Inflammatory macrophage (primary cell): ENCODE measurements at places on chromosomes 5 and 9.

DNA sequence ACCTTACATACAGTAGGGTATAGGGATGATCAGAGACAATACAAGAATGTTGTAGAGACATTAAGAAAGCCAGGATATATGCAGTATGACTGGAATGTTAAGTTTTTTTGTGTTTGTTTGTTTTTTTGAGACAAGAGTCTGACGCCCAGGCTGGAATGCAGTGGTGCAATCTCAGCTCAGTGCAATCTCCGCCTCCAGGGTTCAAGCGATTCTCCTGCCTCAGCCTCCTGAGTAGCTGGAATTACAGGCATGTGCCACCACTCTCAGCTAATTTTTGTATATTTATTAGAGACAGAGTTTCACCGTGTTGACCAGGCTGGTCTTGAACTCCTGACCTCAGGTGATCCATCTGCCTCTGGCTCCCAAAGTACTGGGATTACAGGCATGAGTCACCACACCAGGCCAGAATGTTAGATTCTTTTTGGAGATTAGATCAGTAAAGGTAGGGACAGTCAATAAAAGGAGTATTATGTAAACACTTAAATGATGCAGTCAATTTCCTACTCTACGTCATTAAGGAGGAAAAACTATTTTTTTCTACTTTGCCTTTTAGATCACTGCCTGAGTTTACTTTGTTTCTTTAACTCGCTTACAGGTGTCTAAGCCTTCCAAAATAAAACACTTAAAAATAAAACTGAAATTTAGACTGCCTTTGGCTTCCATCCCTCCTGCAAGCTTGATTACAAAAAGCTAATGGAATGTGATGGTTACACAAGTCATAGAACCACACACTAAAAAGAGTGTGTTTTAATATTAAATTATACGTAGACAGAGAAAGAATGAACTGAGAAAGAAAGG lies 6.8 kb upstream of the HNRNPA0 start:
- DNase-seq, result no peak

DNA sequence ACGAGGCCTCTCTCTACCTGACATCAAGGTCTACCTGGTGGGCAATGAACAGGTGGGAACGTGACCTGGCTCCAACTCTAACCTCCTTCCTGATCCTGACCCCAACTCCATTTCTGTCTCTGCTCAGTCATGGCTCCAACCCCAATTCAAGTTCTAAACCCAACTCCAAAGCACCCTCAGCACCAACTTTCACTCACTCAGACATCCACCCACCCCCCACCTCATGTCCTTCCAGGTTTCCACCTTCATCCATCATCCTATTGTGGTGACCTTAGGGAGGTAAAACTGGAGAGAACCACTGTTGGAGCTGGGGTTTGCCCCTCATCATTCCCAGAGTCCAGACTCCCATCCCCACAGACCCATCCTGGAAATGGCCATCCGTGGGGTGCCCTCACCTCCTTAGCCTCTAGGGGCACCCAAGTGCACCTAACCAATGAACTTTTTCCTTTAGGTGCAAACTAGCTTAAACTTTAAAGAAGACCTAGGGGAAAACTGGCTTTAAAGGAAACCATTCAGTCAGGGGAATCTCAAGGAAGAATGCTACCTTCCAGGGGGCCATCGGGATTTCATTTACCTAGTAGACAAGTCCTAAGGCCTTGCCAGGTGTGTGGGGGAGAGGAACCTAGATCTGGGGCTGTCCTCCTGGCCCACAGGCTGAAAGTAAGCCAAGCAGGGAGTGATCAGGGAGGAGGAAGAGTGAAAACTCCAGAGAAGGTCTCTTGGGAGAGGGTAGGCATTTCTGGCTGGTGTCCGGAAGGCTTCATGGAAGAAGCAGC lies 11.3 kb downstream of the RGS14 start:
- DNase-seq, result peak; percentile 35

DNA sequence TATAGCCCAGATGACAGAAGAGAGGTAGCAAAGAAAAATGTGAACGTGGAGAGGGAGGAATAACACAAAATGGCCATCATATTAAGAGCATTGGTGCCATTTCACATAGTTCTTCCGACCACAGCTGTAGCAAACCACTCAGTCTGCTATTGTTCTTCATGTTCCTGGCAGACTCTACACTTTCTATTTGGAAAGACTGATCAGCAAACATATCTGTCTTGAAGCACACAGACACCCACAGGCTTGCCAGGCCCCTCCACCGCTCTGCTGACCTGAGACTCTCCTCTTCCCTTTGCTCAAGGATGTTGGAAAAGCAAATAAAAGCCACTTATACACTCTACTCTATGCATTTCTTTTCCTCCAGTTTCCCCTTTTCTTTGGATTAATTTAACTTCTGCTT lies 298.0 kb downstream of the FBXL7 start:
- no peak for DNase-seq

DNA sequence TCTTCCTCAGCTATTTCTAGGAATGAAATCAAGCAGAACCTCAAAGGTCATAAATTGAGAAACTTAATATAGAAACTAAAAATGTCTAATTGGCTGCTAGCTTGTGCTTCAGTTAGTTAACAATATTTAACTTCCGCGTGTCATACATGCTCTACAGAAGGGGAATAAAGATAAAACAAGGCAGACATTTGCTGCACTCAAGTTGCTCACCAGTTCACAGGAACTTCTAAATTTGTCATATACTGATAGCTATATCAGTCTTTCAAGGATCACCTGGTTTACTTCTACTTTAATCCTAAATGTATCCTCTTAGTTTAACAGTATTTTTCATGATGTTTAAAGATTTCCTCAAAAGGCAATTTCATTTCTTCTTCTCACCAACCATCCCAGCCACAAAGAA lies 8.4 kb downstream of the CCNH start:
- no peak for DNase-seq

DNA sequence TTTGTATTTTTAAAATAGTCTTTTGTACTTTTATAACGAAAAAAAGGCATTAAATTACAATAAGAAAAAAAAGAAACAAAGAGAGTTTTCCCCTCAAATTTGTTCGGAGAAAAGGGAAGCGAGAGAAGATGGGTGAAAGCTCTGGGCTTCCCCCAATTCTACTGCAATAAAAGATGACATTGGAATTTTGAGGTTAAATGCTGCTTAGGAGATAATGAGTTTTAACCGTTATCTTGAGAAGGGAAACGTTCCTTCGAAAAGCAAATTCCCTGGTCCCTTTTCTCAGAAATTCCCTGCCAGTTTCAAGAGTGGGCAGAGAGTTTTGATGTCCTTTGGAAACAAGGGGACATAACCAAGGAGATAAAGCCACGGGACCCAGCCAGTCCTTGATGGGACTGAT lies 18.4 kb upstream of the ERGIC1 start:
- DNase-seq, result no peak

- DNase-seq, result no peak
Measured at GRCh38 chr5:41243558-41243957, 30.2 kb upstream of the C6 start.

- no peak for DNase-seq
Measured at GRCh38 chr9:129480227-129480626, 140.7 kb downstream of the C9orf50 start.

- no peak for DNase-seq
Measured at GRCh38 chr5:112002376-112002775, 245.4 kb upstream of the NREP start.
